Esophagus muscularis mucosa (tissue), 4 donors: ENCODE measurements at places on chromosomes 16 and 17. TPM values are rescaled to one million over a fixed set of nuclear protein-coding genes. Genes with fewer than 3 reads are reported as not detected.

DNA sequence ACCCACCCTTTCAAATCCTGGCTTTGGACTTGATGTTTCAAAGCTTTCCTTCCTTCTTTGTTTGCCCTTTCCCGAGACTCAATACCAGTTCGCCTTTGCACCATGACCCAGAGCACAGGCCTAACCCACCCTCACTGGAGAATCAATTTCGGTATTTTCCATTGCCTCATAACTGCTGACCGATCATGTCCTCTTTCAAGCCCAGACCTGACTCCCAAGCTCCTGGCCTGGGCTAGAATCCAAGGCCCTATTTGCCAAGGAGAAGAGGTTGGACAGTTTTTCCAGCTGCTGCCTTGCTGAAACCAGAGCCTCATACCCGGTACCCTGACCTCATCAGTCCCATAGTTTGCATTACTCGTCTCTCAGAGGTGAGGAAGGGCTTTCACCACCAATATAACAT lies 35.3 kb upstream of the HELZ start:
- no peaks in the 10 kb centered on the region for H3K4me1 ChIP-seq
- H3K36me3 ChIP-seq = no peaks in the 10 kb centered on the region
- DNase-seq = no peak
- H3K4me3 ChIP-seq = no peak overlapping the region
- no peaks in the 10 kb centered on the region for H3K27me3 ChIP-seq

- H3K27ac ChIP-seq = no peak overlapping the region
- peaks cover 9% of the 10 kb centered on the region for H3K4me1 ChIP-seq
- no peaks in the 10 kb centered on the region for H3K27me3 ChIP-seq
- H3K36me3 ChIP-seq = no peaks in the 10 kb centered on the region
- no peak for DNase-seq
- no peak overlapping the region for H3K4me3 ChIP-seq
Observed at GRCh38 chr16:72896485-72897118, 151.3 kb downstream of the ZFHX3 start.

GRCh38 chr16:14020141-14020540 lies 51.0 kb upstream of the MRTFB start:
- H3K4me3 ChIP-seq = no peak overlapping the region
- H3K36me3 ChIP-seq = no peaks in the 10 kb centered on the region
- H3K4me1 ChIP-seq = peaks cover 25% of the 10 kb centered on the region
- DNase-seq = no peak
- H3K27me3 ChIP-seq = no peaks in the 10 kb centered on the region

GRCh38 chr16:81316176-81316496 lies 1.4 kb downstream of the GAN start:
- H3K27me3 ChIP-seq = no peaks in the 10 kb centered on the region
- peak overlapping the region; percentile 91 for H3K27ac ChIP-seq
- no peak for DNase-seq
- peaks cover 74% of the 10 kb centered on the region for H3K4me1 ChIP-seq

DNA sequence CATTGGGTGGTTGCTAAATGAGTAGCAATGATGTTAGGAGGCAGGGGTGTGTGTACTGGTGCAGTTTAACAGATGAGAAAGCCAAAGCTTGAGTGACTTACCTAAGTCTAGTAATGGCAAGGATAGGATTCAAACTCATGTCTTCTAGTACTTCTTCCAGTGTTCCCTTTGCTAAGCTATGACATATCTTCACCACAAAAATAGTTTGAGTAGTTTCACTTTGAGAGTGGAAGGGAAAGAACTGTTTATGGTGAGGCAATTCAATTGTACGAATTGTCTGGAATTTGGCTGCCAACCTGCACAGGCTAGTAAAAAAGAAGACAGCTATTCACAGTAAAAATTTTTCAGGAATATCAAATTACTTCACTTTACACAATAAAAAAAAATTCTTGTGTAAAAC lies 138.0 kb downstream of the NLK start:
- H3K27ac ChIP-seq = no peak overlapping the region
- DNase-seq = no peak
- H3K36me3 ChIP-seq = peaks cover 12% of the 10 kb centered on the region
- no peak overlapping the region for H3K4me3 ChIP-seq
- H3K4me1 ChIP-seq = no peaks in the 10 kb centered on the region

Gene KRT39
- not detected for total RNA-seq
